ENCODE measurements at places on chromosomes 1 and 21.

- DNase-seq = no peak
Measured at GRCh38 chr1:82215056-82215852, 414.5 kb downstream of the ADGRL2 start.

GRCh38 chr1:172252958-172253357 lies 167.5 kb upstream of the C1orf105 start:
- no peak for DNase-seq

- DNase-seq = peak; percentile 44
Measured at GRCh38 chr21:15065392-15066122, 757 bp upstream of the NRIP1 start.

- DNase-seq = no peak
Measured at GRCh38 chr1:61581251-61581650, 143.7 kb downstream of the TM2D1 start.

GRCh38 chr1:185803241-185803640 lies 69.0 kb downstream of the HMCN1 start:
- no peak for DNase-seq
